SW480 (cell line): ENCODE measurements at places on chromosomes 5 and 9.

DNA sequence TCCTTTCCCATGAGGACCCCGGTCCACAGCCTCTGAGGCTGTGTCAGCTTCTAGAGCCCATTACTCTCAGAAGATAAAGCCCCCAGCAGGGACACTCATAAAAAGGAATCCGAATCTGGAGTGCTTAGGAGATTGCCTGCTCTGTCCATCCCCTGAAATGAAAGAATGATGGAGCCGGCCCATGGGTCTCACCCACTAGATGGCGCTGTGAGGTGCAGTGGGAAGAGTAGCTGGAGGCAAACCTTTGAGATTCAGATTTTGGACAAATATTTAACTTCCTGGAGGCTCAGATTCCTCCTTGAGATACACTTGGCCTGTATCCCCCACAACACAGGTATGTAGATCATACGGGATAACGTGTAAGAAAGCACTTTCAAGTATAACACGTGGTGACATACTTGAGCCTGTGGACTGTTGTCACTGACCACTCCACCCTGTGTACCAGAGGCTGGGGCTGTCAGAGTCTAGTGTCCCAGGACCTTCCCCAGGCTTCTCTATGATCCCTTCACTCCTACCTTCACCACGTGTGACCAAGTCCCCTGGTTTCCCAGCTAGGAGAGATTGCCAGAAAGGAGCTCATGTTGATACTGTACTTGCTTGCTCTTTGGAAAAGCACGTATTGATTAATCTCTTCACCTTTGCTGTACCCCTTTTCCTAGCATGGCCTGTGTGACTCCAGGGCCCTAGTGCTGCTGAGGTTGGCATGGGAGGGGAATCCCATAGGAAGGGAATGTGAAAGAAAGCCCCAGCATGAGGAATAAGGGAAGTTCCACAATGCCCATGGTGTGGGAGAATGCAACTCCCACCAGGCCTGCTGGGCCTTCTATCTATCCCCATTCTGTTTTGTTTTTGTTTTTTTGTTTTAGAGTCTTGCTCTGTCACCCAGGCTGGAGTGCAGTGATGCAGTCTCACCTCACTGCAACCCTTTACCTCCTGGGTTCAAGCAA, 32.1 kb downstream of the TRMO start:
- no peak for DNase-seq

GRCh38 chr9:136840877-136841645, 1.2 kb upstream of the AJM1 start:
- peak; percentile 86 for DNase-seq

- DNase-seq, result no peak
Observed at GRCh38 chr9:93649610-93650261, 73.4 kb downstream of the PHF2 start.

- DNase-seq, result no peak
Observed at GRCh38 chr5:75567710-75568109, 43.5 kb upstream of the ANKDD1B start.

GRCh38 chr5:112014783-112015395, 257.9 kb upstream of the NREP start:
- no peak for DNase-seq

DNA sequence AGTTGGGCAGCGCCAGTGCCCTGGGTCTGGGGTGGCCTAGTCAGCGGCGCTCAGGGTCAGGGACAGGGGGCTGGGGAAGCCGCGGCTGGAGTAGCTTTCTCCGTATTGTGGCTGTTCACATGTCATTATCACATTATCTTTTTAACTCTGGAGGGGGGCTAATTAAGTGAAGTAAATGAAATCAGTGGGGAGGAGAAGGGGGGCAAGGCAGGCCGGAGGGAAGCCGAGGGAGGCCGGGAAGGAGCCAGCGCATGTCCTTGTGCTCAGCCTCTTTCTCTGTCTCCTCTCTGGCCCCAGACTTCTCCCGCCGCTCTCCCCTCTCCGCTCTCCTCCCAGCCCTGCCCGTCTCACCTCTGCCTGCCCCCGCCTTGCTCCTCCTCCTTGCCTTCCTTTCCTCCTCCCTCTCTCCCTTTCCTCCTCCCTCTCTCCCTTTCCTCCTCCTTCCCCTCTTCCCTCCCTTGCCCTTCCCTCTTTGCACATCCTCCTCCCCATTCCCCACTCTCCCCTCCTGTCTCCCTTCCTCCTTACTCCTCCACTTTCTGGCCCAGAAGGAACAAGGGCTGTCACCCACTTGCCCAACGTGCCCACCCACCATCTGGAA, 38.7 kb downstream of the ASS1 start:
- no peak for DNase-seq

DNA sequence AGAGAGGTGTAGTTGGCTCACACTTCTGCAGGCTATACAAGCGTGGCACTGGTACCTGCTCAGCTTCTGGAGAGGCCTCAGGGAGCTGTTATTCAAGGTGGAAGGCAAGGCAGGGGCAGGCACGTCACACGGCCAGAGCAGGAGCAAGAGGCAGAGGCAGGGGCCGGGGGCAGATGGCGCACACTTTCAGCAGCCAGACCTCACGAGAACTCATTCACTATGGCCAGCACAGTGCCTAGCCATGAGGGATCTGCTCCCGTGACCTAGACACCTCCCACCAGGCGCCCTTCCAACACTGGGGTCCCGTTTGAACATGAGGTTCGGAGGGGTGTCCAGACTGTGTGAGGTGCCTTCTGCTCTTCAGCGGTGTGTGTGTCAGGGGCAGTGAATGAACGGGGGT, 71.0 kb upstream of the FCN1 start:
- no peak for DNase-seq

DNA sequence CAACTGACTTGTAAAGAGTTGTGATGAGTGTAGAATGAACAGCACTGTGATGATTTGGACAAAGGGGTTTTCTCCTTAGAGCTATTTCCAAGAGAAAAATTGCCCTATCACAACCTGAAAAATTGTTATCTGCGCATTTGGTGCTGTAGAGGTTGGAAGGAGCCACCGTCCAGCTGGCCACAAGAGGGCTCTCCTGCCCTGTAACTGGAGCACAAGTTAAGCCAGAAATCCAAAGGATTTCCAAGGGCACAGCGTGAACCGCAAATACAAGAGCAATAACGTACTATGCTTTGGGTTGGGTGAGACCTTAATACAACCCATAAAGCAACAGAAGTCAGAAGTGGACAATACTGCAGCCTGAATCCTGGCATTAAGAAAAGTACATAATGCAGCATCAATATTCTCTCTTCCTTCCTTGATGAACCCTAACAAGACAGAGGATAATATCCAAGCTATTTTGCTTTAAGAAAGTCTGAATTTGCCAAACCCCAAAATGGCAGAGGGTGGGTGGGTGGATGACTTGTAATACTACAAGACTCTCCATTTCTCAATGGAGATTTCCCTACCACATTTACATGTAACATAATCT, 56.8 kb upstream of the SMIM32 start:
- peak; percentile 83 for DNase-seq

DNA sequence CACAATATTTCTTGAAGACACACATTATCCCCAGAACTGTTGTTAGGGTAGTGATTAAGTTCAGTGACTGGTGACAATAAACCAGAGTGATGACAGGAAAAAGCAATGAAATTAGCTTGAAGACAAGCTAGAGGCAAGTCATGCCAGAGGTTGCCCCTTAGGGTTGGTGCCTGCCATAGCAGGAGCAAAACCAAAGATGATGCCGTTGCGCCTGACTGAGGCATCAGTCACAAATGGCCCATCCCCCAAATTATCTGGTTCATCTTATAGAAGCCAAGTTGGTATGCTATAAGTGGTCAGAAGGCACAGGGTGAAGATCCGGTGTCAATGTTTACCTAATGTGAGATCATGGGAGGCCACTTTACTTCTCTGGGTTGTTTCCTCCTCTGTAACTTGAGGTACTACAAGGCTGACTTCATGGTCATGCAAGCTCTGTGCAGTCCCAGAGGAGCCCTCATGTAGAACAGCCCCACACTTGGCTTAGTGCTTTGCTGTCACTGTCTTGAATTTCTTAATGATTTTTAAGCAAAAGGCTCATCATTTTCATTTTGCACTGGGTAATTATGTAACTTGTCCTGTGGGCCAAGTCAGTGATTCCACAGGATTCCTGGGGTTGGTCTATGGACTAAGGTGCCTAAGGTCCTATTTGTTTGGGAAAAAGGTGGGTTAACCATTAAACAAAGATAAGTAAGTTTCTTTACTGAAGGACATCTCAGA, 211.3 kb downstream of the MAN2A1 start:
- DNase-seq, result peak; percentile 29

DNA sequence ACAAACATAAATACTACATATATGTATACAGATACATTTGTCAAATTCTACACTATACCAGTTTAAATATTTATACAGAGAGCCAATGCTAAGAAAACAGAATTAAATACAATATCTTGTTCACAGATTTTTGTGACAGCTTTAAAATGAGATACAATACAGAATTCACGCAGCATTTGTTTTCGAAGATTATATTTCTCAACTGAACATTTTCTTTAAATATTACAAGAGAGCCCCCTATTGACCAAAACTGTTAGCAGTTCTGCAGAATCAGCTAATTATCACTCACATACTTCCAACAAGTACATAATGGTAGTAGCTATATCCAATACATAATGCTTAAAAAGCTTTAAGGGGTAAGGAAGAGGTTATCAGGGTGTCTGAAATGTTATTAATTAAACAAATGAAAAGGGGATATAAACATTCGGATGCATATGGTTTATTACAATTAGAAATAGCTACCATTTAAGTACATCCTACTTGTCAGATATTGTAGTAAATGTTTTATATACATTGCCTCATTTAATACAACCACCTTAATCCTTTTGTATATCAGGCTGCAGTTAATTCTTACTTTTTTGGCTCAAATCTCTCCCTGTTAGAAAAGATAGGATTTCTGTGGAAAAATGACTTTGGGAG, 31.7 kb downstream of the ZDHHC21 start:
- DNase-seq, result peak; percentile 3

DNA sequence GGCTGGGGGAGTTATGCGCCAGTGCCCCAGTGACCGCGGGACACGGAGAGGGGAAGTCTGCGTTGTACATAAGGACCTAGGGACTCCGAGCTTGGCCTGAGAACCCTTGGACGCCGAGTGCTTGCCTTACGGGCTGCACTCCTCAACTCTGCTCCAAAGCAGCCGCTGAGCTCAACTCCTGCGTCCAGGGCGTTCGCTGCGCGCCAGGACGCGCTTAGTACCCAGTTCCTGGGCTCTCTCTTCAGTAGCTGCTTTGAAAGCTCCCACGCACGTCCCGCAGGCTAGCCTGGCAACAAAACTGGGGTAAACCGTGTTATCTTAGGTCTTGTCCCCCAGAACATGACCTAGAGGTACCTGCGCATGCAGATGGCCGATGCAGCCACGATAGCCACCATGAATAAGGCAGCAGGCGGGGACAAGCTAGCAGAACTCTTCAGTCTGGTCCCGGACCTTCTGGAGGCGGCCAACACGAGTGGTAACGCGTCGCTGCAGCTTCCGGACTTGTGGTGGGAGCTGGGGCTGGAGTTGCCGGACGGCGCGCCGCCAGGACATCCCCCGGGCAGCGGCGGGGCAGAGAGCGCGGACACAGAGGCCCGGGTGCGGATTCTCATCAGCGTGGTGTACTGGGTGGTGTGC, at the start of gene RXFP3:
Gene RXFP3 (plus strand): TSS at position 6 of the 636 bp plus-strand sequence. CDS start 355 bp downstream, at position 361.
- no peak for DNase-seq

GRCh38 chr9:10104774-10105173, 508.0 kb downstream of the PTPRD start:
- DNase-seq, result no peak

- no peak for DNase-seq
Observed at GRCh38 chr5:159488516-159488915, 158.2 kb upstream of the IL12B start.

DNA sequence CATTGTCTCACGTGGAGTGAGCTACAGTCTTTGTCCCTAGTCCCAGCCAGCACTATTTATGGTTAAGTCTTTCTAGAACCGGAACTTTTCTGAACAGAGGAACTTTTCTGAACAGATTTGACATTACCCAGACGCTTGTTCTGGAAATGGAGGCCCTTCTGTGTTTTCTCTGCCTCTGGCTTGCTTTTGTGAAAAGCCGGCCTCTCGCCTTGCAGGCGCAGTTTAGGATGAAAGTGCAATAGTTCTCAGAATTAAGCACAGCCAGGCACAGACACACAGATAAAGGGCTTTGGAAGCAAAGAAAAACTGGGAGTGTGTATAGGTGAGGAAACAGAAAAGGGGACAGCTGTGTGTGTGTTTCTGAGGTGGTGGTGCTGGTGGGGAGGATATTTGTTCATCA, 5.9 kb downstream of the GDNF start:
- DNase-seq, result no peak

- DNase-seq, result no peak
Observed at GRCh38 chr5:106028314-106028713, 1642.4 kb downstream of the EFNA5 start.

GRCh38 chr5:73307645-73308355, 134.8 kb downstream of the TMEM174 start:
- DNase-seq, result no peak

- no peak for DNase-seq
Observed at GRCh38 chr9:98391867-98392266, 136.4 kb upstream of the TBC1D2 start.

DNA sequence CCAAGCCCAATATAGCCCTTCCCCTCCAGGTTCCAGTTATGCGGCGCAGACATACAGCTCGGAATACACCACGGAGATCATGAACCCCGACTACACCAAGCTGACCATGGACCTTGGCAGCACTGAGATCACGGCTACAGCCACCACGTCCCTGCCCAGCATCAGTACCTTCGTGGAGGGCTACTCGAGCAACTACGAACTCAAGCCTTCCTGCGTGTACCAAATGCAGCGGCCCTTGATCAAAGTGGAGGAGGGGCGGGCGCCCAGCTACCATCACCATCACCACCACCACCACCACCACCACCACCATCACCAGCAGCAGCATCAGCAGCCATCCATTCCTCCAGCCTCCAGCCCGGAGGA, 6.3 kb downstream of the NR4A3 start:
- no peak for DNase-seq

GRCh38 chr9:109993250-109993978, 213.4 kb downstream of the PALM2AKAP2 start:
- no peak for DNase-seq

DNA sequence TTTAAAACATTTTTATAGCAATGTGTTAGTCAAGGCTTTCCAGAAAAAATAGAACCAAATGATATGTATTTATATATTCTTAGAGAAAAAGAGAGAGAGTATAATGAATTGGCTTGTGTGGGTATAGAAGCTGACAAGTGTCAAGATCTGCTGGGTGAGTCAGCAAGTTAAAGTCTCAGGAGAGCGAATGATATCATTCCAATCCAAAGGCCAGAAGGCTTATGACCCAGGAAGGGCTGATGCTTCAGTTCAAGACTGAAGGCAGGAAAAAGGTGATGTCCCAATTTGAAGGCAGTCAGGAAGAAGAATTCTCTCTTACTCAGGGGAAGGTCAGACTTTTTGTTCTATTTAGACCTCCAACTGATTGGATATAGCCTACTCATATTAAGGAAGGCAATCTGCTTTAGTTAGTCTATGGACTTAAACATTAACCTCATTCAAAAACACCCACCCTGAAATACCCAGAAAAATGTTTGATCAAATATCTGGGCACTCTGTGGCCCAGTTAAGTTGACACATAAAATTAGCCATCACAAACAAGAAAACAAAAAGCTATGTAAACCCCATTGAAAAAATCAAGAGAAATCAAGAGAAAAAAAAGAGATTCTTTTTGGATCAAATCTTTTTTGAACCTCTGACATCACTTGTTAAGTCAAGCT, 189.6 kb downstream of the PIK3R1 start:
- DNase-seq, result no peak
